ENCODE measurements at places on chromosomes 11 and 22.

DNA sequence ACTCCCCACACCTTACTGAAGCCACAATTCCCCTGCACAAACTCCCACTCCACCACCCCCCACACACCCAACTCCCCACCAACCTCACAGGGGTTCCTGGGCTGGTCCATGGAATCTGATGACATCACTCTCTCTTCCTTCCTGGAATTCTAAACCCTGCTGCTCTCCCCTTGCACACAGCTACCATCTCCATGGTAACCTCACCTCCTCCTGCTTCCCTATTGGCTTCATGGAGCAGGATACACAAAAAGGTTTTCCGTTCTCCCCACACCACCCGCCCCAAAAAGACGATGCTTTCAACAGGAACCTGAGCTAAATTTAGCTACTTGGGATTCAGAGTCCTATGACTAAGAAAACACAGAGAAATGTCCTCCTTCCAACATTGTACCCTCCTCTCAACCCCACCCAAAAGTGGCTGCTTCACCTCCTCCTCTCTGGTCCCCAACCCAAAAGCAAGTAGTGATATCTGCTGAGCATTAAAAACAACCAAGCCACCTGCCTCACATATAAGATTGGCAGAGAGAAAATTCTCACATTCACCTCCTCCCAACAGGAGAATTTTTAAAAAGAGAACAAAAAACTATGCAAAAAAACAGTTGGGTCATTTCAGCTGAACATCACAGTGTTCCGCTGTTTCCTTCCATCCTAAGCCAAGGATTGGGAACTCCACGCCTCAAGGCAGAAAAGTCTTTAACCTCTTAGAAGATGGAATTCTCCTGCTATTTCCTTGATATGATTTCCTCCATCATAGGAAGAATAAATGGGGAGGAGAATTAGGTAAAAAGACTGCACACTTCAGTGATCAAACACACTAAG, 66.9 kb downstream of the RBFOX2 start:
- H3K4me1 ChIP-seq = peaks cover 11% of the 10 kb centered on the region
- H3K36me3 ChIP-seq = no peaks in the 10 kb centered on the region
- peak overlapping the region; percentile 27 for H3K4me3 ChIP-seq
- DNase-seq = peak; percentile 47
- peak overlapping the region; percentile 62 for H3K27ac ChIP-seq

- H3K27me3 ChIP-seq = no peaks in the 10 kb centered on the region
- no peak overlapping the region for H3K27ac ChIP-seq
- no peaks in the 10 kb centered on the region for H3K36me3 ChIP-seq
- no peak overlapping the region for H3K4me3 ChIP-seq
- no peak for DNase-seq
Measured at GRCh38 chr11:46263120-46263519, 14.3 kb upstream of the CREB3L1 start.

DNA sequence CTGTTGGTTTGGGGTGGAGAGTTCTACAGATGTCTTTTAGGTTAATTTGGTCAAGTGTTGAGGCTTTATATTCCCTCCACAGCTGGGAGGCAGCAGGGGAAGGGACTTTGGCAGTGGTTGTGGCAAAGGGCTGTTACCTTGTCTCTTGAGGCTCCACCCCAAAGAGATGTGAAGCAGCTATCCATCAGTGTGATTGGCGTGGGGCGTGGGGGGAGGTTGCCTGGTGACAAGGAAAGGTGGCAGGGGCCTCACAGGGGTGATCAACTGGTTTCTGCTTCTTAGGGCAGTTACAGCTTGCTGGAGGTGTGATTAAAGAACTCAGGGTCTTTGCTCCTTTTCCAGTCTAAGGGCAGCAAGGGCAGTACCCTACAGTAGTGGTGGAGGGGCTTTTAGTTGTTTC, 59.3 kb downstream of the FANCF start:
- no peaks in the 10 kb centered on the region for H3K27me3 ChIP-seq
- no peak overlapping the region for H3K4me3 ChIP-seq
- no peak overlapping the region for H3K27ac ChIP-seq
- peak; percentile 56 for DNase-seq

DNA sequence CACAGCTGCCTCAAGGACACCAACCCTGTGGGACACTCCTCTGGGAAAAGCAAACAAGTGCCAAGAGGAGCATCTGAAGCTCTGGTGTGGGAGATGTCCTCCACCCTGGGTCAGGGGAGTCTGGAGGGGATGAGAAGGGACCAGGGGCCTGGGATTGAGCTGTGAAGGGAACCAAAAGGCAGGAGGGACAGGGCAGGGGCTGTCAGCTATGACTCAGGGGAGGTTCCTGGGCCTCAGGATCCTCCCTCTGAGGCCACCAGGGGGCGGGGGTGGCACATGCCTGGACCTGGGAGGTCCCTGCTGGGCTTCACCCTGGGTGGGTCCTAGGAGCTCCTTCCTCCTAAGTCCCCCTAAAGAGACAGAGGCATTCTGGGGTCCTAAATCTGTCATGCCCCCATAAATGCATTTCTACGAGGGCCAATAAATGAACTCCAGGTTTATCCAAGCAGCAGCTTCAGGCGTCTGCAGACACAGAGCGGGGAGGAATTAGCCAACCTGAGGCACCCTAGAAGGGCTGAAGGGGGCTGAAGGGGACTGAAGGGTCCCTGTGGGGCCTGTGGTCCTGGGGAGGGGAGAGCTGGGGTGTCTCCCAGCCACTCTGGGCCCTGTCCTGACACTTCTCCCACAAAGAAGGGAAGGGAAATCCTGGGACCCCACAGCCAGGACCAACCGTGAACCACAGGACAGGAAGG, 31.9 kb upstream of the IGLL5 start:
- no peak overlapping the region for H3K4me3 ChIP-seq
- no peaks in the 10 kb centered on the region for H3K36me3 ChIP-seq
- H3K27ac ChIP-seq = no peak overlapping the region
- peaks cover 21% of the 10 kb centered on the region for H3K27me3 ChIP-seq

GRCh38 chr11:6607190-6607795, 3.7 kb downstream of the ILK start:
- H3K4me3 ChIP-seq = no peak overlapping the region
- H3K27ac ChIP-seq = peak overlapping the region; percentile 76
- H3K27me3 ChIP-seq = no peaks in the 10 kb centered on the region

DNA sequence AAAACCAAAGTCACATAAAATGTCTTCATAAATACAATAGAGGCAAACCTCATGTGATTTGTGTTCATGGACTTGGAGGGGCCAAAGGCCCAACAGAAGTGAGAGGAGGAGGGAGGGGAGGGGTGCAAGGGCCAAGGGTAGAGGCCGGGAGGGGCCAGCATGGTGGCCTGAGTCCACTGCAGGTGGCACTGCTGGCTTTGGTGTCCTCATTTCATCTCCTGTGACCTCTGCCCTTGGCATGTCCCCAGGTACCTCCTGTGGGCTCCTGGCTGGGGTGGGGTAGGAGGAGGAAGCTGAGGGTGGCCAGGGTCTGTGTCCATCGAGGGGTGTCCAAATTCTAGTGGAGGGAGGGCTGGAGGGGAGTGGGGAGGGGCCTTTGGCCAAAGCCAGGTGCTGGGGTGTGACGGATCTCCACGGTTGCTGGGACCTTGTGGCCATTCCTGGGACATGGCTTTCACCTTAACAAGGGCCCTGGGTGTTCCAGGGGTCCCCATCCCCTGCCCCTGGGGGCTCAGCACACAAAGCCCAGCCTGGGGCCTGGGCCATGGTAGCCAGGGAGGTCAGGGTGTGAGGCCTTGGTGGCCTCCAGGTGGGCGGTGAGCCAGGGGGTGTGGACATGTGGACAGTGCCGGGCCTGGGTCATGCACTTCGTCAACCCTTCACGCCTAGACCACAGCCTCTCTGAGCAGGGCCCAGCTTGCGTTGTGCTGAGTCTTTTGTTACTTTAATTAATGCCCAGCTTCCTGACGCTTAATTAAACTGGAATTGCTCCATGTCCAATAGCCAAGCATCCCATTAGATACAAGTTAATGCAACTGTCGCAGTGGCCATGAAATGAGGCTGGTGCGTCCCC, 20.7 kb upstream of the CCDC188 start:
- H3K4me3 ChIP-seq = no peak overlapping the region
- no peak overlapping the region for H3K27ac ChIP-seq
- H3K36me3 ChIP-seq = no peaks in the 10 kb centered on the region
- H3K27me3 ChIP-seq = no peaks in the 10 kb centered on the region

- H3K36me3 ChIP-seq = no peaks in the 10 kb centered on the region
- H3K27ac ChIP-seq = no peak overlapping the region
- H3K4me1 ChIP-seq = peaks cover 5% of the 10 kb centered on the region
- H3K4me3 ChIP-seq = no peak overlapping the region
- H3K27me3 ChIP-seq = no peaks in the 10 kb centered on the region
- DNase-seq = no peak
Measured at GRCh38 chr11:113934761-113935160, 30.2 kb downstream of the HTR3B start.

DNA sequence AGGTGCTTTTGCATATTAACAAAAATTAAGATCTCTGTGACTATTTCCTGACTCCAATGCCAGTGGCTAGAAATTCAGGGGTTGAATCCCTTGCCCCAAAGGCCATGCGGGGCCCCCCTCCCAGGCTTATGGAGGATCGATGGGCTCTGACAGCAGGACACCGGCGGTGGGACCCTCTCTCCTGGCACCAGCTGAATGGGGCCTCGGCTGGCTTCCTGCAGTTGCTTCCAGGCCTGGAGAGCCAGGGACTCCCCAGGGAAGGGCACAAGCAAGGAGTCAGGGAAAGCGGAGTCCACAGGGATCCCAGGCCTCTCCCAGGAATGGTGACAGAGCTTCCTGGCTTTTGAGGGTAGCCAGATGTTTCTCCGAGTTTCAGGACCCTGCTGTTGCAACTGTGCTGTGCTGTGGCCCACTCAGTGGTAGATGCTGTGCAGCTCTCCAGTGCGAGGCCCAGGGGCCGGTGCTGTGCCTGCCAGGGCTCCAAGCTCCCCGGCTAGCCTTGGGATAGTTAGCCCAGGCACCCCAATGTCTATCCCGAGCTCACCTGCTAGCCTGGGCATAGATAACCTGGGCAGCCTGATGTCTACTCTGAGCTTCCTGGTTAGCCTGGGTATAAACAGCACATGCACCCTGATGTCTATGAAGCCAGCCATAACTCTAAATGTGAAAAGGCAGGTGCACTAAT, 372.6 kb downstream of the SHANK2 start:
- H3K27ac ChIP-seq = no peak overlapping the region
- peaks cover 5% of the 10 kb centered on the region for H3K4me1 ChIP-seq
- no peak for DNase-seq
- no peaks in the 10 kb centered on the region for H3K27me3 ChIP-seq
- H3K36me3 ChIP-seq = no peaks in the 10 kb centered on the region
- H3K4me3 ChIP-seq = no peak overlapping the region

Measured in H1 (cell line).